ENCODE measurements at places on chromosomes 12 and 14.

- DNase-seq, result no peak
These were observed 2.2 kb downstream of the GABARAPL1 start for GRCh38 chr12:10214895-10215267.

- no peak for DNase-seq
These were observed 160.0 kb downstream of the KCNA5 start for GRCh38 chr12:5203720-5204119.

DNA sequence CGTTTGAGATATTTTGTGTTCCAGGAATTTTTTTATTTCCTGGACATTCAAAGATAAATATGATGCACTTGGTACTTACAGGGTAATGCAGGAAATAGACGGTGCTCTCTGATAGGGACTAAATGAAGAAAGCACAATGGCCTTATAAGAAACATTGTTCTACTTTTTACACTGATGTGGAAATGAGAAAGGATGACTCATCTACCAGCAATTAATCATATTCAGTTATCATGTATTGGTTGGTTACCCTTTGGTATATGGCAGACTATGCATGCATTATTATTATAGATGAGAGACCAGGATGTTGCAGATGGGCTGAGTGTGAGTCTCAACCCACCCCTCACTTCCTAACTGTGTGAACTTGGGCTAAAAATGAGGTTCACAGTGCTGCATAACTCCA is 222.2 kb downstream of the FLRT2 start:
- DNase-seq, result no peak

GRCh38 chr14:101743701-101744100 is 17.8 kb upstream of the PPP2R5C start:
- DNase-seq, result no peak

DNA sequence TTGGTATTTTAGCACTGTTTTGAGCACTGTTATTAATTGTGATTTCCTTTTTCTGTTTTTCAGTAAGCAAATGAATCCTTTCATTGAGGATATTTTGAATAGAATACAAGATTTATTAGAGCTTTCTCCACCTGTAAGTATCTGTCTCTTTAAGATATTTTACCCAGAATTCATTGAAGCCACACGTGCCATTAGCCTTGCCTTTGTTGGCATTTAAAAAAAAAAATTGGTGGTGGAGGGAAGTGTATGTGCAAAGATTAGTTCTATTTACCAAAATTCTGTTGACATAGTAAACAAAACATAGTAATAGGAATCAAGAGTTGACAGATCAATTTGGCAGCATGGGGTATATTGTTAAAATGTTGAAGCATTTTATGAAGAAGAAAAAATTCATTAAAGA is 23.8 kb downstream of the XPOT start:
- DNase-seq, result no peak

DNA sequence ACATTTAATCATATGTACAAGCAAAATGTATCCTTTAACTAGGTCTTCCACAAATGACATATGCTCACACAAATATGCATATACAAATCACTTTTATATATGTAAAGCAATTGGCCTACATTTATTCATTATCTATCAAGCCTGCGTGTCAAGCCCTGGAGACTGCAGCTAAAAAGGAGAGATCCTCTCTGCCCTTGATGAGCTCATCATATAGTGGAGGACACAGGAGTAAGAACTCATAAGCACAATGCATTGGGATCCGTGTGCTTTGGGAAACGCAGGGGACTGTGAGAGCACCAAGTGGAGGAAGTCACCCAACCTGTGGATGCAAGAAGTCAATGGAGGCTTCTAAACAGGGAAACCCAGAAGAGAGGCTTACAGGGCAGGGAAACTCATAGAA is 735.7 kb downstream of the BCL11B start:
- DNase-seq, result no peak

DNA sequence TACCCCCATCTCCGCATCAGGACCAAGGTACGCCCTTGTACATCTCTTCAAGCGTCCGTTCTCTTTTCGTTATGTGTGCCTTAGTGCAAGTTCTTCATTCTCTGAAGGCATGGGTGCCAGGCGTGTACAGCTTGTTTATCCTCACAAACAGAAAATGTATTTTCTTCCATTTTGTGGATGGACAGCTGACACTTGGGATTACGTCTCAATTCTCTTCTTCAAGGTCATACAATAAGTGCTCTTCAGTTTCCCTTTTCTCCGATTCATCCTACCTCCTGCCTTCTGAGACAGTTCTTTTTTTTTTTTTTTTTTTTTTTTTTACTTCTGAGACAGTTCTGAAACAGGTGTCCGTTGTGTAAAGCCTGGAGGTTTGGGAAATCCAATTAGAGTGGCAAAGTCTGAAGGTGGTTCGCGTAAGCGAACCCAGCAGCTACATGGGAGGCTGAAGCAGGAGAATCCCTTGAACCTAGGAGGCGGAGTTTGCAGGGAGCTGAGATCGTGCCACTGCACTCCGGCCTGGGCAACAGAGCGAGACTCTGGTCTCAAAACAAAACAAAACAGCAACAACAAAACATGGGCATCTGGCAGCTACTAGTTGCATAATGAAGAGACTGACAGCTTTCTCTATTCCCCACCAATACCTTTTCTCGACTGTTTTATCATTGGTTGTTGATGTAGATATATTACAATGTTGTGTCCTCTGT is 734 bp downstream of the COX6A1 start:
- no peak for DNase-seq

DNA sequence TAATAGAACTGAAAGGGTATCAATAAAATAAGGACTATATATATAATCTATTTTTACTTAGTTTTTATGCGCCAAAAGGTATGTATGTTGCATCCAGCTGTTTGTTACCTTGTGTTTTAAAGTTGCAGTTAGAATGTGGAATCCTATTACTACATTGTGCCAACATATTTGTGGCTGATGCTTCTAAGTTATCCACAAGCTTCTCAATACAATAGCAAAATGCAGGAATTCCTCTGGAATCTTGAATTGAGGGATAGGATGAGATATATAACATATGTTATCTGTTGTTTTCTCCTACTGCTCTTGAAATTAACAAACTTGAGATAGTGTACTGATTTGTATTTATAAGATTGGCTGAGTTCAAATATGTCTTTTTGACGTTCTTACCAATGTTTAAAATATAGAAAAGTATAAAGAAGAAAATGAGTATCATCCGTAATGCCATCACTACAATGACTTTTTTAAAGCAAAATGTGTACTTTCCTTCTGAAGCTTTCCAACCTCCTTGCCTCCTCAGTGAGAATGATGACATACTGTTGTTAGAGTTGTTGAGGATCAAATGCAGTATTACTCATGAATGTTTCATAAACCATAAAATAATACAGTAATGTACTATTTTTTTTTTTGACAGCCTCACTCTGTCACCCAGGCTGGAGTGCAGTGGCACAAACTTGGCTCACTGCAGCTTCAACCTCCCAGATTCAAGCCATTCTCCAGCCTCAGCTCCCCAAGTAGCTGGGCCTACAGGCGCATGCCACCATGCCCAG is 6.6 kb downstream of the RAP1B start:
- no peak for DNase-seq

- DNase-seq, result no peak
These were observed 5.9 kb upstream of the CACNB3 start for GRCh38 chr12:48812389-48812788.

DNA sequence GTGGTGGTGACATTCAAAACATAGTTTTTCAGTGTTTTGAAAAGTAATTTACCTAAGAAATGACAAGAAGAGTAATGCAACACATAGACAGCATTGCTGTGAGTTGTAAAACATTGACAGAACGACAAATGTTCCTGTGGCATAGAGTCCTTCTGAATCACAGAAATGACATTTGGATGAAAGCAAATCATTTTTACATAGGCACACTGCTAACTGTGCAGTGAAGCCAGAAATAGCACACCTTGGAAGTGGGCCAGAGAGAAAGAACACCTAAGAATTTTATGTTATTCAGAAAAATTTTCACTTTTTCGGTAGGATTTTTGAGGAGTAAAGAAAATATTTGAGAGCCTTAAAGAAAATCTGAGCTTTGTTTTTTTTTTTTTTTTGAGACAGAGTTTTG is 100.6 kb downstream of the ANO4 start:
- DNase-seq, result no peak

DNA sequence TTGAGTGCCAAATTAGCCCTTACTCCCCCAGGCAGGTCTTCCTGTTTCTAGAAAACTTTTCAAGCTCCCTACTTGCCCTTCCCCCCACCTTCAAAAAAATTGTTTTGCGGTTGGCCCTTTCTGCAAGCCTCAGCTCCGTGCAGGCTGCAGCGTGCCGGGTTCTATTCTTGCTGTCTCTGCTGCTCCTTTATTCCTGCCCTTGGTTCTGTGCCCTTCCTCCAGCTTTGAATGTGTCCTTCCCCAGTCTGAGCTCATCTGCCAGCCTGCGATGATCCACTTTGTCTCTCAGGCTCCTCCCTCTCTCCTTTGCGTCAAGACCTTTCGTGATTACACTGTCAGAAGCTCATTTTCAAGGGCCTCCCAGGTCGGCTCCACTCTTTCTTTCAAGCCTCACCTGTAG is 98.6 kb downstream of the IRF2BPL start:
- no peak for DNase-seq

GRCh38 chr12:47223031-47223847 is 143.5 kb upstream of the AMIGO2 start:
- DNase-seq, result no peak

DNA sequence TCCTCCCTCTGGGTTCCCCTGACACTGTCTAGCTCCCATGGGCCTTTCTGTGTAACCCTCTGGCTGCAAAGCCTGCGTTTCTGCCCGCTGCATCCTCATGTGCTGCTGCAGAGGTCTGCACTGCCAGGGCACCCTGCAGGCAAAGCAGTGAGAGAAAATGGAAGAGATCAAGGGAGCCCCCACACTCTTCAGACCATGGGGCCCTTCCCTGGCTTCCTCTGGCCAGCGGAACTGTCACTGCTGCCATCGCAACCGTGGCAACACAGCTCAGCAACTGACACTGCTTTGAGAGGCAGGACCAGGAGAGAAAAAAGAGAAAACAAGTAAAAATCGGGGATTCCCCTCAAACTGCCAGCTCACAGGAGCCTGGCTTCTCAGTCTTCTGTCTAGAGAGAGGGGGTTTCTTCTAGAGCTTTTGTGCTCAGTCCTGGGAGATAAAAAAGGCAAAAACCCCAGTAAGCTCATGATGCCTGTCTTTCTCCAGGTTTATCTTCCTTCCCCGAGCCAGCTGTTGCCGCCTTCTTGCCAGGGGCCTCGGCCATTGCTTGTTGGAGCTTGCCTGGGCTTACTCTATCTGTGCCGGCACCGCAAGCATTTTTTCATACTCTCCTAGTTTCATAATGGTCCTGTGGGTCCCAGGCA is 38.9 kb downstream of the C14orf132 start:
- no peak for DNase-seq

GRCh38 chr12:123043536-123044001 is 63.1 kb downstream of the ARL6IP4 start:
- peak; percentile 52 for DNase-seq

All from stimulated activated CD8-positive, alpha-beta memory T cell treated with anti-CD3 and anti-CD28 coated beads, Interleukin-15, amount 100 ng/mL, for 4 hours (primary cell).